ENCODE measurements at places on chromosomes 4 and X. TPM values are rescaled to one million over a fixed set of nuclear protein-coding genes. Genes with fewer than 3 reads are reported as not detected.

GRCh38 chr4:169030562-169030982, 20.5 kb upstream of the CBR4 start:
- no peaks in the 10 kb centered on the region for H3K4me1 ChIP-seq
- no peak overlapping the region for H3K4me3 ChIP-seq
- no peaks in the 10 kb centered on the region for H3K27me3 ChIP-seq
- no peak overlapping the region for H3K27ac ChIP-seq
- H3K36me3 ChIP-seq = no peaks in the 10 kb centered on the region

GRCh38 chr4:158032733-158033415, 140.0 kb downstream of the GASK1B start:
- H3K4me1 ChIP-seq = peaks cover 10% of the 10 kb centered on the region
- H3K27ac ChIP-seq = no peak overlapping the region
- H3K4me3 ChIP-seq = no peak overlapping the region
- H3K36me3 ChIP-seq = no peaks in the 10 kb centered on the region

- DNase-seq = peak; percentile 10
- no peaks in the 10 kb centered on the region for H3K4me1 ChIP-seq
- H3K4me3 ChIP-seq = no peak overlapping the region
- H3K27ac ChIP-seq = no peak overlapping the region
Measured at GRCh38 chrX:1673337-1673736, 58.5 kb downstream of the ASMT start.

MGAT4D gene
- not detected for total RNA-seq

DNA sequence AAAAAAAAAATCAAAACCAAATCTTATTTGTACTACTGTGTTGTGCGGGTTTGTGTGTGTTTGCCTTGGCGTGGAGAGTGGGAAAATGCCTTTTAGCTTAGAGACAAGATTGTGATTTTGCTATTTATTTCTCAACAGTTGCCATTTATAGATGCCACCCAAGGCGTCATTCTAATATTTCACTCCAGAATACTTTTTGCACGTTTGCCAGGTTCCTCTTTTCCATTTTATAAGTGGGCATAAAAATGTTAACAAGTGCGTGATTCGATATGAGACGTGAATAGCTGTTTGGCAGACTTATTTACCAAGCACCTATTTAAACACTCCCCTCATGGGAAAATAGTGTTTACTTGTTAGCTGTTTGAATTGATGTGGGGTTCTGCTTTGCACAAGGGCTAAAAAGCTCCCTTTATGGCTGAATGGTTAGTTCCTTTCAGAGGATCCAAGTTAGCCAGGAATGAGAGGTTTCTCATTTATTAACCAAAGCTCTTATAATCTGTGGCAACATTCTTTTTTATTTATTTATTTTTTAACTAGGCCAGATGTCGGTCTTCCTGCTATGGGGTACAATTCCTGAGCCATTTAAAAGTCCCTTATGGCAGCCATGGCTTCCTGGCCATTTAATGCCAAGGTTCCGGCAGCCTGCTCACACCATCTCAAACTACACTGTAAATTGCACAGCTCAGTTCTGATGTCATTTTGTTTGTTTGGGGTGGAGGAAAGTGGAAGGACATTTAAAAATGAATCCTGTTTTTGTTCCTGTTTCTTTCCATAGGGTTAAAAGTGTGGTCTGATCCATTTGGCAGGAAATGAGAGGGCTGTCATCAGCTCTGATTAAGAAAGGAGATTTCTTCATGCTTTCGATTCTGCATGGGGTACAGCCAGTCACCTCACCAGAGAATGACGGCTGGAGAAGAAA, 14.6 kb downstream of the SMIM20 start:
- H3K27me3 ChIP-seq = no peaks in the 10 kb centered on the region
- DNase-seq = peak; percentile 64
- H3K4me3 ChIP-seq = no peak overlapping the region
- H3K4me1 ChIP-seq = no peaks in the 10 kb centered on the region
- H3K36me3 ChIP-seq = no peaks in the 10 kb centered on the region
